ENCODE measurements at places on chromosomes 1 and 21.

- peak; percentile 51 for DNase-seq
Observed at GRCh38 chr1:32071758-32072621, 749 bp upstream of the TMEM39B start.

DNA sequence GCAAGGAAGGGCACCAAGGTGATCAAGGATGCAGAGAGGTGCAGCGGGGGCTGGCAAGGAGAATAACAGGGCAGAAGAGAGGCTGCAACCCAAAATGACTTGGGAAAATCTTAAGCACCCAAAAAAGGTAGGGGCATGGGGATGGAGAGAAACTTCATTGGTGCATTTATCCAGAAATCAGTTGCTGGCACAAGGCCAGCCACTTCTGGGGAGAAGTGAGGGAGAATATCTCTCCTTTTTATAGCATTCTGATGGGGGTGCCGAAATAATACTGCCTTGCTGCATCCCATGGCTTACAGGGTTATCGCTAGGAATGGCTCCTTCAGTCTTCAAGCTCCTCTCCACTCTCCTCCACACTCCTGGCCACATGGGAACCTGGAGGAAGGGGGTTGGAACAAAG lies 47.9 kb downstream of the SUSD4 start:
- no peak for DNase-seq

GRCh38 chr1:158818560-158818959 lies 12.6 kb upstream of the MNDA start:
- no peak for DNase-seq

DNA sequence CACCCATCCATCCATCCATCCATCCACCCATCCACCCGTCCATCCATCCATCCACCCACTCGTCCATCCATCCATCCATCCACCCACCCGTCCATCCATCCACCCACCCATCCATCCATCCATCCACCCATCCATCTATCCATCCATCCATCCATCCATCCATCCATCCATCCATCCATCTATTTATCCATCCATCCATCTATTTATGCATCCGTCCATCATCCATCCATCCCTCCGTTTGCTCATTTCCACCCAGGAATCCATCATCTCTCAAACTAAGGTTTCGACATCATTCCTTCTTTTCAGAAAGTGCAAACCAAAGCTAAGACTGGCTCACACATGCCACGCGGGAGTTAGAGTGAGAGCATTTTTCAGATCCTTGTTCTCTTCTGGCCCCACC lies 52.8 kb upstream of the POFUT2 start:
- no peak for DNase-seq

DNA sequence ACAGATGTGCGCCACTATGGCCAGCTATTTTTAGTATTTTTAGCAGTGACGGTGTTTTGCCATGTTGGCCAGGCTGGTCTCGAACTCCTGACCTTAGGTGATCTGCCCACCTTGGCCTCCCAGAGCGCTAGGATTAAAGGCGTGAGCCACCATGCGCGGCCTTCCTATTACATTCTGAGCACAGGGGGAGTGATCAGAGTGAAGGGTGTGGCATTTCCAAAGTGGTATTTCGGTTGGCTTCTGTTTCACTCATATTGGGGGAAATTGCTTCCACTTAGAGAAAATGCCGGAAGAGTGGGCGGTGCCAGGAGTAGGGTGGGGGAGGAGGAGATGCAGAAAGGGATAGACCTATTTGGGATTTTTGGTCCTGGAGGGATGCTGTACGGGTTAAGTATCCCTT lies 4.3 kb downstream of the PIK3CD start:
- DNase-seq = no peak

- peak; percentile 21 for DNase-seq
Observed at GRCh38 chr1:15090373-15090772, 63.2 kb upstream of the TMEM51 start.

- no peak for DNase-seq
Observed at GRCh38 chr1:190429141-190429540, 48.5 kb downstream of the BRINP3 start.

DNA sequence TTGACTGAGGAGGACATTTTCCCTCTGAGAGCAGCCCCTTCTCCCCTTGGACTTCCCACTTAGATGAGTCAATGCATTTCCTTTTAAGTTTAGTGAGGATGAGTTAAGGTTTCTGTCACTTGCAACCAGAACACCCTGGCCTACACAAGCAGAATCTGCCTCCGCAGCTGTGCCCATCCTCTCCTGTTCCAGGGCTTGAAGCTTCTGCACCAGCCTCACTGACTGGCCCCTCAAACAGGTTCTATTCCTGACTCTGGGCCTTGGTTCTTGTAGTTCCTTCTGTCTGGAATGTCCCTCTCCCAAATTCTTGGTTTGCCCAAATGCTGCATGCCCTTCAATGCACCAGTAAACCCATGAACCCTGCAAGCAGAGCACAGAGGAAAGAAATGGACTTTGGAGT lies 394.4 kb downstream of the PTPRU start:
- no peak for DNase-seq
